ENCODE measurements at places on chromosomes 4 and X.

DNA sequence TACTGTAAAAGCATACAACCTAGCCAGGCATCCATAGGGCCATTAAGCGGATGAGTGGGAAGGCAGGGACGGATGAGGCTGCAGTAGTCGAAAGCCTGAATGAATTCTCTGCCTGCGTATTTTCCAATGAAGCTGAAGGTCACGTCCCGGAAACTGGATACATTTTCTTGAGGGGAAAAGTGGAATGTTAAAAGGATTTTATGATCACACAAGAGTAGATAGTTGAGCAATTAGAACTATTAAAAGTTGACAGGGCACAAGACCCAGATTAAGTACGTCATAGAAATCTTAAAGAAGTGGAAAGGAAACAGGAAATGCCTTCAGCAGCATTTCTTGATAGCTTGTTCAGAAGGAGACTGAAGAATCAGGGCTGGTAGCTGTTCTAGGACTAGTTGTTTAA, 98.3 kb upstream of the CXXC4 start:
- peak; percentile 8 for DNase-seq

- DNase-seq: no peak
These were observed 91.6 kb downstream of the TSPAN7 start for GRCh38 chrX:38652934-38653442.

GRCh38 chrX:87299563-87300160, 217.9 kb upstream of the KLHL4 start:
- no peak for DNase-seq

GRCh38 chr4:152850377-152850776, 70.6 kb downstream of the ARFIP1 start:
- DNase-seq: no peak

DNA sequence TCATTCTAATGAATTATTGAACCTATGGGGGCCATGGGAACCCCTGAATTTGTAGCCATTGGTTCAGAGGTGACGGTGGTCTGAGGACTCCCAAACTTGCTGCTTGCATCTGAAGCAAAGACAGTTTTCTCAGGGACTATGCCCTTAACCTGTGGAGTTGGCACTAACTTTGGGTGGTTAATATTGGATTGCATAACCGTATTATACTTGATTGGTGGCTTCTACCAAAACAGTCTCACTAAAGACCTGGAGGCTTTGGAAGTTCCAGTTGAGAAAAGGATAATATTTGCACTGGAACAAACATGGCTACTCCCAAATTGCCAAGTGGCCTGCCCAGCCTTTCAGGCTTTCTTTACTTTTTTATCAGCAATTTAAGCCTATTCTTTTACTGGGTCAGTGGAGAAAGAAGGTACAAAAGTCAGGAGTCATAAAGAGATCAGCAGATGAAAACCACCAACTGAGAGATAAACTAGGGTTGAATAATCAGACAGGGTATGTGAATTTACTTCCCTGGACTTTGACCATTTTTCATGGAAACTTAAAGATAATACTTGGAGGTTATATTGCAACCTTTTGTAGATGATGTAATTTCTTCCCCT, 7.9 kb upstream of the KLHL8 start:
- no peak for DNase-seq

DNA sequence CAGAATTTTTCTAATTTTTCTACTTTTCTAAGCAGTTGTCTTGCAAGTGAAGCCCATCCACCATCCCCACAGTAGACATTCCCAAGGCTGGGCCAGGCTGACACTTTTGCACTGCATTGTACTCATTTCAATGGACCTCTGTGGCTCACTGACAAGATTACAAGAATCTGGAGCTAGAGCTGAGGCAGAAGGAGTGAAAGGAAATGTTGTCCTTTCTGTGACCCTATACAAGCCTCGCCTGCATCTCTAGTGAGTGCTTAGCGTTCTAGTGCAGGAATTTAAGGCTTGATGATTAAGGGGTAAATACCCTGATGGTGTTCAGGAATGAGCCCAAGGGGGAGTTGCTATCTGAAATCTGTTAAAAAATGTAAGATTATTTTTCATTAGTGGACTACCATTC, 6.3 kb downstream of the MAGED1 start:
- no peak for DNase-seq

GRCh38 chrX:41350150-41350975, 16.4 kb downstream of the DDX3X start:
- peak; percentile 41 for DNase-seq

DNA sequence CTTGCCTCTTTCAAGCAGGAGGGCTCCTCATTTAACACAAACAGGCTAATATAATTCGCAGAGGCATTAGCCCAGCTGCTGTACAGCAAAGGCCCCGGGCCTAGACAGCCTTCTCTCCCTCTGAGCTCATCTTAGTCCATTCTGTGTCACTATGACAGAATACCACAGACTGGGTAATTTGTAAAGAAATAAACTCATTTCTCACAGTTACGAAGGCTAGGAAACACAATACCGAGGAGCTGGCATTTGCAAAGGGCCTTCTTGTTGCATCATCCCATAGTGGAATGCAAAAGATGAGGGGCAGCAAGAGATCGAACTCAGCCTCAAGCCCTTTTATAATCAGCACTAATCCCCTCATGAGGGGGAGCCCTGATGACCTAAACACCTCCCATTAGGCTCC, 48.5 kb downstream of the TSPAN5 start:
- DNase-seq: no peak

- peak; percentile 29 for DNase-seq
These were observed 63.3 kb downstream of the GALNT7 start for GRCh38 chr4:173231916-173232315.

- DNase-seq: no peak
These were observed 4.3 kb upstream of the NSUN7 start for GRCh38 chr4:40745285-40745984.

DNA sequence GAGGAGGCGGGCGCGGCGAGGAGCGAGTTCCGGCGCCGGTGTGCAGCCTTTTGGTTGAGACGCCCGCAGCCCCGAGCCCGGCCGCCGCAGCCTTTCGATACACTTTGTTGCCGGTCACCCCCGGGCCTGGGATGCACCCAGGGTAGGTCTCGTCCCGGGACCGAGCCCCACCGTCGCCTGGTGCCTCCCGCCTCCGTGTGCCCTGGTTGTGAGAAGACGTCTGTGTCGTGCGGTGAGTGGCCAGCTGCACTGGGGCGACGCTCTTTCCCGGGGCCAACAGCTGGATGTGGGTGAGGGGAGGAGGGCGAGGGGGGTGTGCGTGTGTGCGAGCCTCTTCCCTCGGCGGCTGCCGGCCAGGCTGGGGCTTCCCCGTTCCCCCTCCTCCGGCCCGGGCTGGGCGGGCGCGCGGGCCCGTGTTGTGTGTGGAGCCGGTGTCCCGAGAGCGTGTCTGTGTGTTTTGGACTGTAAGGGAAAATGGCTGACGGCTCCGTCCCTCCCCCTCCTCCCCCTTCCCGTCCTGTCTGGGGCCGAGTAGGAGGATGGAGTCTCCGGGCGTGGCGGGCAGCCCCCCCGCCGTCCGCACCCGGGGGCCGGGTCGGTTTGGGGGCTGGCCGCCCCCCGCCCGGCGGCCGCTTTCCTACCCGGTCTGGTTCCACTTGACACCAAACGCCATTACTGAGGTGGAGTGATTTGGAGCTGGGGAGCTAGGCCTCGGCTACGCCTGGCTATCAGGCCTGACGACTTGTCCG, 807 bp downstream of the USP9X start:
- DNase-seq: peak; percentile 56

GRCh38 chr4:82360298-82361177, 13.3 kb downstream of the HNRNPD start:
- no peak for DNase-seq

DNA sequence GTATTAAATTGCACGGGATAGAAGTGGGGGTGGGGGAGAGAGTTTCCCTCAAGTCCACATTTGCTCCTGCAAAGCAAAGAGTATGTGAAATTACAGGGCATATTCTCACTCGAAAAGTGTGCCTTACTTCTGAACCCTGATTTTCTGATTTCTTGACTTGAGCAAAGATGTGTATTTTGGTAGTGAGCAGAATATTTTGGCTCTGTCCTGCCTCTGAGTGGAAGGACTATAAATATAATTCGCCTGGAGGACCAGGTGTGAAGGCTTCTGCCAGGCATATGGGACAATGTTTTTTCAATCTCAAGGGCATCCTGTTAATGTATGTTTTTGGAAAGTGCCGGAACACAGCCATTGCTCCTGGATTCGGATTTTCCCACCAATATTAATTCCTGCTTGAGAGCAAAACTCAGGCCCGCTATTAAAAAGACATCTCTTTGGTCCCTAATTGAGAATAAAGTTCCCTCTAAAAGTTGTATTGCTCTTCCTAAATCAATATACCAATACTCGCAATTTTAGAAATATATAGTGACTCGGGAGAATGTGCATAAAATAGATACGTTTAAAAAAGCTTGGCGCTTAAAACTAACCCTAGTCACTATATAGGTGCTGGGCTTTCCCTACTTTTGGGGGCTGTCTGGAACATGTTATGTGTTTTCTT, 15.3 kb upstream of the PITX2 start:
- DNase-seq: no peak

DNA sequence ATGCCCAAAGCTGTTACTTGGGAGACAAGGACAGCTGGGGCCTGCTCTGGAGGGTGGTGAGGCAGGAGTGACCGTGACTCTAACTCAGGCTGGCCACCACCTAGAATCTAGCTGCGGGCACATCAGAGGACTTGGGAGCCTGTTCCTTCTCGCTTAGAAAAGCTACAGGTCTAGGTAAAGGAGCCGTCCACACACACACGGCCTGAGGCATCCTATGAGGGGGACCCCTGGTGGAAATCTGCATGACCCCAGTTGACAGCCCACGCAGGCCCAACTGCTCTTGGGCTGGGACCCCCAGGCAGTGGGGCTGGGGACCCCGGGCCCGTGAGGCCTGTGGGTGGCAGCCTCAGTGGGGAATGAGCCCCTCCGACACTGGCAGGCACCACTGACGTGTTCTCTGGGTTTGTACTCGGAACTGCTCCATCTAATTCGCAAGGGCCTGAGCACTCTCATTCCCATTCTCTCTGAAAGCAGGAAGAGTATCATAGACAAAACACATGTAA, 75.6 kb downstream of the ACOX3 start:
- DNase-seq: no peak

DNA sequence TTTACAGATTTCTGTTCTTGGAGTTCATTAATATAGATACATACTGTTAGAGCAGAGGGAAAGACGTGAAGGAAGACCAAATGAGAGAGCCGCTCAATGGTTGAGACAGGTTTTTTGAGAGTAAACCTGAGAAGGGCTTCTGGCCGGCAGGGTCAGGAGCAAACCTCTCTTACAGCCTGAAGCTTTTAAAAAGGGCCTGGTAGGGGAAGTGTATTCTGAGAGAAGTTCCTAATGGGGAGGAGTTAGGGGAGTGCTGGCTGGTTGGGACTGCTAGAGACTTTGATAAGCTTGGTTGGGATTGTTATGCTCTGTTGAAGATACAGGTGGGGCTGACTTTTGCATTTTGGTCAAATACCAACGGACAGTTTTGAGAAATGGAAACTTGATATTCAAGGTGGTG, 186.8 kb upstream of the PABPC4L start:
- DNase-seq: no peak

DNA sequence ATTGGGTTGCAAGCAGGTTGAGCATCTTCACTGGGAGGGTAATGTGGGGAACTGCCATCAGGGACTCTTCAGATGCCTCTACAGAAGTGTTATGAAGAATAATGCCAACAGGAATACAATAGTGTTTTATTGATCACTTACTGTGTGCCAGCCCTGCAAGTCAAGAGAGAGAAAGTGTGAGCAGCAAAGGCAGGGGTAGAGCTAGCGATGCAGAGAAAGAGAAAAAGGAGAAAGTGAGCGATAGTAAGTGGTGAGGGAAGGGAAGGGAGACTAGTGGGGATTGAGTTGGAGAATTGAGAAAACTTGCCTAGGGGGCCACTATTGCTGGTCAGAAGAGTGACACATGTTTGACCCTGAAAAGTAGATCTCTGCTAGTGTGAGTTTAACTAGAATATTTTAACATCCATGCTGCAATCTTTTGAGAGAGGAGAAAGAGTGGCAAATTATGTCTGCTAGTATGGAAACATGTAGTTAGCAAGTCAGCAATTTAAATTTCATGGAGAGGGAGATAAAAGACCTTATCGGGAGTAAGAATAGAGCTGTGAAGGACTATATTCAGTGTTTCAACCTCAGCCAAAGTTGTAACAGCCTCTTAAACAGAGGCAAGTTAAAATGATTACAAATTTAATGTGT, 12.2 kb downstream of the AFF1 start:
- DNase-seq: no peak

DNA sequence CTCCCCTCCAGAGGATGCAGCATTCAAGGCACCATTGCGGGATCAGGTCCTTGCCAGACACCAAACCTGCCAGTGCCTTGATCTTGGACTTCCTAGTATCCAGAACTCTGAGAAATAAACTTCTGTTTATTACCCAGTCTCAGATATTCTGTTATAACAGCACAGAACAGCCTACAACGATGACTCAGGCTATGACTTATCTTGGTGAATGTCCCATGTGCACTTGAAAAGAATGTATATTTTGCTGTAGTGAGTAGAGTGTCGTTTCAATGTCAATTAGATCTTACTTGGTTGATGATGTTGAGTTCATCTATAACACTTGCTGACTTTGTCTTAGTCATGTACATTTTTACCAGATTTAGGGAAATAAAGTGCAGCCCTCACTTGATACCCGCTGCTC, 34.5 kb upstream of the PGRMC1 start:
- DNase-seq: no peak

DNA sequence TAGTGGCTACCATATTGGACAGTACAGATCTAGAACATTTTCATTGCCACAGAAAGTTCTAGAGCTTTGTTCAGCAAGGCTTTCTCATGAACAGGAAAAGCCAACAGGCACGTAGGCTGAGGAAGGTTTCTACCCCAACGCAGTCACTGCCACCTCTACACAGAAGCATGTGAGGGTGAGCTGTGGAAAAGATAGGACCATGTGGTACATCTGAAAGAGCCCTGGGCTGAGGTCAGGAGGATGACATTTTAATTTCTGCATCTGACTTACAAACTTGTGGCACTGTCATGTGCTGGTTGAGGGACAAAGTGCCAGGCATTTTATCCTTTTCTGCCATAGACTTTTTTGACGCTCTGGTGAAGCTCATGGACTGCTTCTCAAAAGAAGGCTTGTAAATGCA, 454.2 kb downstream of the BCOR start:
- no peak for DNase-seq

DNA sequence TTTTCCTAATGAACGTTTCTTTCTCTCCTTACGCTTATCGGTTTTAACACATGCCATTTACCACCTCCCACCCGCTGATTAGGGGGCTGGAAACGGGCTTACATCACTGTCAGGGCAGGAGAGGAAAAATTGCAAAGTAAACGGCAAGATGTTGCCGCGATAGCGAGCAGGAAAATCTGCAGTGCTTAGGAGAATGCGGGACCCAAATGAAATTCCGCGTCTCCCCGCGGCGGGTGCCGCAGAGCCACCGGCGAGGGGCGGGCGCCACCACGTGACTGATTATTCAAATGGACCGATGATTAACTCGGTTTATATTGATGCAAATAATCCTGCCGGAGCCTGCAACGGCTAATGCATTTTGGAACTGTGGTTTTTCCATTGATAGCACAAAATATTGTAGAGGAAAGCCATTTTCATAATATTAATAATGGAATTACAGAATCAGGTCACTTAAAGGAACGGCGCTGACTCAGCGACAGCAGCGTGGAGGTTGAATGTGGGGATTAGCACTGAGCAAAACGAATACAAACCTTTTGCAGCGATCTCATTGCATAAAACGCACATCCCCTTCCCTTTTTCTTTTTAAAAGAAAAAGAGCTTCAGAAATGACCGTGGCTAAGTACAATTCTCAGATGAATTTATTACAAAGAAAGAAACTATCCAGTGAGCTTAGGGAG, 224.2 kb downstream of the STIM2 start:
- DNase-seq: no peak

GRCh38 chr4:9999956-10000561, 21.2 kb downstream of the SLC2A9 start:
- DNase-seq: no peak

Data from hepatic stellate cell (primary cell).